ENCODE measurements at places on chromosomes 1 and 21. TPM values are rescaled to one million over a fixed set of nuclear protein-coding genes. Genes with fewer than 3 reads are reported as not detected.

GRCh38 chr1:7278827-7279765 lies 492.0 kb upstream of the VAMP3 start:
- DNase-seq, result no peak

GRCh38 chr1:210397252-210397651 lies 68.5 kb downstream of the HHAT start:
- no peak for DNase-seq

GRCh38 chr1:5404412-5405203 lies 587.6 kb downstream of the NPHP4 start:
- no peak for DNase-seq

The PLOD1 gene
- total RNA-seq, result 11.7 TPM

The DIRAS3 gene
- total RNA-seq, result not detected

The CD1D gene
- 5.8 TPM for total RNA-seq

The SPRR2G gene
- total RNA-seq, result not detected

GRCh38 chr1:110916669-110917306 lies 43.8 kb downstream of the CD53 start:
- no peak for DNase-seq

- DNase-seq, result no peak
Observed at GRCh38 chr1:228437424-228437962, 20.8 kb upstream of the TRIM17 start.

DNA sequence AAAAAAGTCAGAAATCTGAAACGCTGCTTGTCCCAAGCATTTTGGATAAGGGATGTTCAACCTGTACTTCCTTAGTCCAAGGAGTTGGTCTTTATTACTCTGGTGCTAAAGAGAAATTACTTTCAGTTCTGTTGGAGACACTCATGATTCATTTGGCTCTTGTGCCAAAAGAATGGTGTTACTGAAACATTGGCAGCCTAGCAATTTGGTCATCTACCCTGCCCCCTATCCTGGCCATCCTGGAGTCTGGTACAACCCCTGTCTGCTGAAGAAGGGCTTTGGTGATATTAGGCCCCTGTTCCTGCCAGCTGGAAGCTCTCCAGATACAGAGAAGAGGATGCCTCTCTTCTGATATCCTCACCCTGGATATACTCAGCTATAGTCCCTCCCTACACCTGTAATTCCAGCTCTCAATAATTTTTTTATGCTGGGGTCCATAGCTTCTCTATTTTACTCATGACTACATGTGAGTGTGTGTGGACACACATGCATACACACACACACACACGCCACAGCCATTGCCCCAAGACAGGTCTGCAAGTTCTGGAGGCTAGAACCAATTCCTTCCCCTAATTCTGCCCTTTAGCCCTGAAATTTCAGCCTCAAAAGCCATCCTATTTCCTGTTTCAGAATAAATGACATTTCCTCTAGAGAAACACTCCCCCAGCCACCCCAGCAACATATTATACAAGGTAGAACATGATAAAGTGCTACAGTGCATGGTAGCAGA lies 40.0 kb downstream of the LHX8 start:
- no peak for DNase-seq

- DNase-seq, result no peak
Observed at GRCh38 chr1:65362545-65362944, 53.2 kb downstream of the DNAJC6 start.
